Activated effector memory CD4-positive, alpha-beta T cell treated with anti-CD3 and anti-CD28 coated beads, Interleukin-2, amount 50 U/mL, for 16 hours (primary cell): ENCODE measurements at places on chromosomes 5 and 9.

DNA sequence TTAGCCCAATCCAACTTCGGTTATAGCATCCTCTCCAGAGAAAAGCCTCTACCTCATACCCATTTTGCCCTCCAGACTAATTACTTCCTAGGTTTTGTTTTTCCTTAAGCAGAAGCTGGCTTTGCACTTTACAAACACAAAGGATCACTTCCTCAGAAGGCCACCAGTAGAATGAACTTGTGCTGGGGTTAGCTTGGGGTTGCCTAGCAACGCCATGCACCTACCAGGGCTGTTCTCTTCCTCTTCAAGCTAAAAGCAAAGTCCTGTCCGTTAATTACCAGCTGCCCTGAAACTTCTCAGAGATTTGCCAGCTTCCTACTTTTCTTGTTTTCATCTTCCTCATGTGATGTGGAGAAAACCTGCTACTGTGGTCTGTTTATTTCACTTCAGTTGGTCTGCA lies 132.0 kb upstream of the WWC1 start:
- no peak for DNase-seq

DNA sequence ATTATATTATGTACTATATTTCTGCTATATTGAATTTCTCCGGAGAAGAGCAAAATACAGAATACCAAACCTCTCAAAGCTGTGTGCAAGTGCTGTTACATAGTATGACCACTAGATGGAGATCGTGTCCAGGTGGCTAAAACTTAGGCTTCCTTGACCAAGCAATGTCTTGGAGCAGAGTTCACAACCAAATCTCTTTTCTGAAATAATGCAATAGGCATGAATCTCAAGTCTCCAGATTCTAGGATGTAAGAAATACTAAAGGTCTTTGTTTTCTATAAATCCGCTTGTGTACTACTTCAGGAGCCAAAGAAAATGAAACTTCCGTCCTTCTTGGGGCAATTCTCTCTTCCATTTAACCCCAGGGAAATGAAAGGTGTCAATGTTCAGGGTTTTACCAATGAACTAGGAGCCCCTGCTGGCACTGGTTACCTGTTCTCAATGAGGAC lies 181.5 kb upstream of the RAI14 start:
- DNase-seq, result no peak

GRCh38 chr5:176577312-176578176 lies 28.4 kb downstream of the CDHR2 start:
- no peak for DNase-seq

DNA sequence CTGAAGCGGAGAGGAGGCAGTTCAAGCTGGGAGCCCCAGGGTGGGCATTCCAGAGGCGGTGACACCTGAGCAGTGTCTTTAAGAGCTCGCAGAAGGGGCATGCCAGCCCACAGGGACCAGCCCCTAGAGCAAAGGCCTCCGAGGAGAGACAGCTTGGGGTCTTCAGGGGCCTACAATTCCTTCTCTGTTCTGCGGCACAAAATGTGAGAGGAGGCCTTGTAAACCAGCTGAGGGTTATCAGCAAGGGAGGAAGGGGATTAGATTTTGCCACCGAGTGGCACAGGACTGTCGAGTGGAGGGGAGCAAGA lies 505 bp upstream of the SIGMAR1 start:
- DNase-seq, result no peak

- no peak for DNase-seq
Measured at GRCh38 chr9:10172476-10172875, 440.3 kb downstream of the PTPRD start.

- DNase-seq, result no peak
Measured at GRCh38 chr5:55681301-55681700, 30.8 kb downstream of the SLC38A9 start.

GRCh38 chr5:9194509-9194908 lies 351.4 kb downstream of the SEMA5A start:
- no peak for DNase-seq

GRCh38 chr5:153276151-153276550 lies 214.3 kb upstream of the GRIA1 start:
- DNase-seq, result no peak

GRCh38 chr9:8733131-8733954 lies 933.8 kb upstream of the DMAC1 start:
- no peak for DNase-seq

DNA sequence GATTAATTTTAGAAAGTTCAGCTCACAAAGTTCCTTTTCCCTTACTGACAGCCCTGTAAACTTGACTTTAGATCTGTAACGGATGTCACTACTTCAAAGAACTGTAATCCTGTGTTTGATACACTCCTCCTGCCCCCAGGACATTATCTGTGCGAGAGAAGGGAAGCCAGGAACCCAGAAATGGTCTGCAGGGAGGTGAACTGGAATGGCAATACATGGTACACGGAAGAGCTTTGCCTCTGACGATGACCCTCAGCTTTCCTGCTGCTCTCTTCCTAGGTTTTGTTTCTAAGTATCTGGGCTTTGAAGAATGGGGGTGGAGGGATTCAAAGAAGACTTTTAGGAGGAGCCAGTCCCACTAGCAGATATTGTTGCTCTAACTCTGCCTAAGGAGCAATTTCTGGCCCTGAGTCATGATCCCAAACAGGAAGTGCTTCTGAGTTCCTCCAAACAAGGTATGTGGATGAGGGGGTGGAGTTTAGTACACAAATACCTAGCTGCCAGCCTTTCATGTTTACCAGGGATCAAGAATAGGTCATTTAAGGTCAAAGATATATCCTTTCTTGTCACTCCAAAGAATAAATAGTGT lies 43.4 kb upstream of the TMC1 start:
- DNase-seq, result no peak

GRCh38 chr9:116223926-116224325 lies 70.3 kb downstream of the PAPPA start:
- DNase-seq, result no peak

GRCh38 chr5:163407034-163407655 lies 30.2 kb upstream of the CCNG1 start:
- no peak for DNase-seq

- DNase-seq, result no peak
Measured at GRCh38 chr9:91196103-91196950, 165.4 kb downstream of the AUH start.

- no peak for DNase-seq
Measured at GRCh38 chr9:127580879-127581475, 31.1 kb upstream of the STXBP1 start.
